ENCODE measurements at places on chromosomes 3 and 15. TPM values are rescaled to one million over a fixed set of nuclear protein-coding genes. Genes with fewer than 3 reads are reported as not detected.

DNA sequence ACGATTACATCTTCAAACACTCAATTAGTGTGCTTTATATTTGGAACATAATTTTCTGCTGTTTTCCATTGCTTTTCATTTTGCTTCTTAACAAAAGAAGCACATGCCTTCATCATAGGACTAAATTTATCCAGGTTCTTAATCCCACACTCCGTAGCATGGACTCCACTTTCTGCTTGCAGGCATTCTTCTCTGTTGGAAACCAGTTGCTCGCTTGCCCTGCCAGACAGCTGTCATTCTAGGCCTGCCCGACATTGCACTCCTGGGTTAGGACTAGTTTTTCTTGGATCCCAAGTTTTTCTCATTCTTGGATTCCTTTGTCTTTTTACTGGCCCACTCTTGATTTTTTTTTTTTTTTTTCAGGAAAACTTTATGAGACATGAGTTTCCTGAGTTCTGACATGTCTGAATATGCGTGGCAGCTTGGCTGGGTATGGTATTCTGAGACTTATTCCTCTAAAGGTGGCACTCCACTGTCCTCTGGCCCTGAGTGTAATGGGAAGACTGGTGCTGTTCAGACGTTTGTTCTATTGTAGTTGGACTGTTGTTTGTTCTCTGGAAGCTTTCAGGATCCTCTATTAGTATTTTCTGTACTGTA is 6.3 kb upstream of the ATP1B3 start:
- DNase-seq = no peak

DNA sequence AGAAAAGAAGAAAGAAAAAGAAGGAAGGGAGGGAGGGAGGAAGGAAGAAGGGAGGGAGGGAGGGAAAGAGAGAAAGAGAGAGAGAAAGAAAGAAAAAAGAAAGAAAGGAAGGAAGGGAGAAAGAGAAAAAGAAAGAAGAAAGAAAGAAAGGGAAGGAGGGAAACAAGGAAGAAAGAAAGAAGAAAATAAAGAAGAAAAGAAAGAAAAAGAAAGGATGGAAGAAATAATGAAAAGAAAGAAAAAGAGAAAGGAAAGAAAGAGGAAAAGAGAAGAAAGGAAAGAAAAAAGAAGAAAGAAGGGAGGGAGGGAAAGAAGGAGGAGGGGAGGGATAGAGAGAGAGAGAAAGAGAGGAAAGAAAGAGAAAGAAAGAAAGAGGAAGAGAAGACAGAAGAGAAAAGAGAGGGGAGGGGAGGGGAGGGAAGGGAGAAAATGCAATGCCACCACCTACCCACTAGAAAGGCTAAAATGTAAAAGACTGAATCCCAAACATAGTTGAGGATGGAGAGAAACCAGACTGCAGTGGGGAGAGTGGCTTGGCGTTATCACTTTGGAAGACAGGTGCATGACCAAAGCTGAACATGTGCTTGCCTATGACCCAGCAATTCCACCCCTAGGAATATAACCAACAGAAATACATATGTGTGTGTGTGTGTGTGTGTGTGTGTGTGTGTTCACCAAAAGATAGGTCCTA is 66.9 kb upstream of the KLF13 start:
- DNase-seq = no peak

DNA sequence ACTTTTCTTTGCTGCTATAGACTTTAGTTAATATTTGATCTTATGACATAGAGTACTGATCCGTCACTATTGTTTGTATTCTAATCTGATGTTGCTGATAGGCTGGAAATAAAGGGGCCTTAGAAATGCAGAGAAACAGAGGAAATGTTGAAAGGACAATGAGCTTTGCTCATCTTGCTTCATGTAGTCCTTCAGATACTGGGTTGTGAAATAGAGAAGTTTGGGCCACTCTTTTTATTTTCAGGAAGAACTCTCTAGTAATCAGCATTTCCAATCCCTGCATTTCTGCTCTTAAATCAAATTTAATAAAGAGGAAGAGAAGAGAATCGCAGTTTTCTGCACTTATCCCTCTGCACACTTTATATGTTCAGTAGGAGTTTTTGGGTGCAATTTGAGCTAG is 192.8 kb upstream of the THBS1 start:
- DNase-seq = no peak

- no peak for DNase-seq
Measured at GRCh38 chr3:120820748-120821147, 78.2 kb downstream of the GTF2E1 start.

DNA sequence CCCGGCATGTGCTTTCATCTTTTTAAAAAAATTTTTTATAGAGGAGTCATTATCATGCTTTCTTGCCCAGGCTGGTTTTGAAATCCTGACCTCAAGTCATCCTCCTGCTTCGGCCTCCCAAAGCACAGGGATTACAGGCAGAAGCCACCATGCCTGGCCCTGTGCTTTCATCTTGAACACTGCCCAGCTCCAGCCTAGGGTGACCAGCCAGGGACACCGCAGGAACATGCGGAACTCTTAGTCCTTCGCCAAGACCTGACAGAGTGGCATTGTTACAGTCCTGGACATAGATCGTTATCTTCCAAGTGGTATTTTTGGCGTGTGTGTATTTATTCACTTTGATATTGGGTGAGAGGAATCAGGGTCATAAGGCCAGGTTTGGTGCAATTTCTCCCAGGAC is 7.9 kb upstream of the FURIN start:
- DNase-seq = no peak

GRCh38 chr3:38543586-38543985 is 47.4 kb downstream of the EXOG start:
- DNase-seq = no peak

GRCh38 chr15:90043530-90044010 is 42.4 kb downstream of the ZNF710 start:
- no peak for DNase-seq

DNA sequence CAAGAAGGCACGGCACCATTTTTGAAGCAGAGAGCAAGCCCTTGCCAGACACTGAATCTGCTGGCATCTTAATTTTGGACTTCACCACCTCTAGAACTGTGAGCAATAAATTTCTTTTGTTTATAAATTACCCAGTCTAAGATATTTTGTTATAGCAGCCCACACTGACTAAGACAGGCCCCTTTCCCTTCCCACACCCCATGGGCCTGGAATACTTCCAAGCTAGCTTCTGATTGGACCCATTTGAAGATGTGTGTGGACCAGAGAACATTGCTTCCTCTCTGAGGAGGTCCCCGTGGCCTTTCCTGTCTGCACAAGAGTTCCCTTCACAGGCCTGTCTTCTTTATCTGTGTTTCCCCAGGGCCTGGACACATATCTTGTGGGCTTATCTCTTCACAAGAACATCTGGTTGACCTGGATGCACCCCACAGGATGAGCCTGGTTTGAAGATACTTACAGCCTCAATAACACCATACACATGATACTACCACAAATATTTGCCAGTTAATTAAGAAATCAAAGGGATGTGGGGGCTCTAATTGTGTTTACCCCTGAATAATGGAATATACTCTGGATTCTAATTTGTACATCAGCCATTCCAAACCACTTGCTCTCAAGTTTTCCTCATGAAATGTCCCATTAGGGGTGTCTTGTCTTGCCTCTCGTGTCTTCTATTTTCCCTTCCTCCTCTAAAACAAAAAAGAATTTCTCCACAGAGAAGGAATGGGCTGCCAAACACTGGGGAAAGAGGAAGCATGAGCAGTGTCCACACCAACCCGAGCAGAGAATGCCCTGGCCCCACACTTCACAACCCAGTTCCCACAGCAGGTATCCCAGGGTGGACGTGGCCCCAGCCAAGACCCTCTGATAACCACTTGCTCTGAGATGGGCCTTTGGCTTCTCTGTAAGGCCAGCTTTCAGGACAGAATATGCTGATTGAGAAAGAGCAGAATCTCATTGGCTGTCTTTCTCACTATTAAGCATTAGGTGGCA is 42.5 kb downstream of the GLB1 start:
- DNase-seq = no peak

- DNase-seq = no peak
Measured at GRCh38 chr3:72011485-72011884, 226.5 kb upstream of the PROK2 start.

DNA sequence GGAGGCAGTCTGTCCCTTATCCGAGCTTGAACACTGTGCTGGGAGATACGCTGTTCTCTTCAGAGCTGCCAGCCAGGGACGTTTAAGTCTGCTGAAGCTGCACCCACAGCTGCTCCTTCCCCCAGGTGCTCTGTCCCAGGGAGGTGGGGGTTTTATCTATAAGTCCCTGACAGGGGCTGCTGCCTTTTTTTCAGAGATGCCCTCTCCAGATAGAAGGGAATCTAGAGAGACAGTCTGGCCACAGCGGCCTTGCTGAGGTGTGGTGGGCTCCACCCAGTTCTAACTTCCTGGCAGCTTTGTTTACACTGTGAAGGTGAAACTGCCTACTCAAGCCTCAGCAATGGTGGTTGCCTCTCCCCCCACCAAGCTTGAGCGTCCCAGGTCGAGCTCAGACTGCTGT is 319.9 kb upstream of the GRM7 start:
- DNase-seq = no peak

DNA sequence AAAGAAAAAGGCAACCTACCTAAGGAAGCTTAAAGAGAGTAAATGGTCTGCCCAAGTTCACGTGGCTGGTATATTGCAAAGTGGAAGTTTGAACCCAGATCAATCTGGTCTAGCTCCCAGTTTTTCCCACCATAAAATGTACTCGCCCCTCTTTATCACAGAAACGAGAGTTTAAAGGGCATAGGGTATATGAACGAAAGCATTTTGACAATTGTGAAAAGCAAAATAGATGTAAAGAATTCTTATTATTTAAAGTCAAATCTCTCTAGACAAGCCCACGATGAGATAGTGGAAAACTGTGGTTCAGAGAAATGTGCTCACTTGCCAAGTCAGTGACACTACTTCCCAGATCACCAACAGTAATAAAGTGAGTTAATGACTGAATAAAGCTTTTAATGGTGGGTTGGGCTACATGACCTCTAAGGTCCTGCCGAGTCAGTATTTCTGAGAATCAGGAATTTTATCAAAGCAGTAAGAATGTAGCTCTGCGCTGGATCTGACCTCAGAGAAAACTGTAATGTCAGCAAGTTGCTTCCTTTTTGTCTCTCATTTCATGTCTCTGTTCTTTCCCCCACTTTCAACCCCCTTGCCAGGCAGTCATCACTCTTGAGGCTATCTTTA is 23.3 kb upstream of the NEO1 start:
- DNase-seq = no peak

GRCh38 chr3:118966700-118967099 is 67.9 kb downstream of the IGSF11 start:
- no peak for DNase-seq

DNA sequence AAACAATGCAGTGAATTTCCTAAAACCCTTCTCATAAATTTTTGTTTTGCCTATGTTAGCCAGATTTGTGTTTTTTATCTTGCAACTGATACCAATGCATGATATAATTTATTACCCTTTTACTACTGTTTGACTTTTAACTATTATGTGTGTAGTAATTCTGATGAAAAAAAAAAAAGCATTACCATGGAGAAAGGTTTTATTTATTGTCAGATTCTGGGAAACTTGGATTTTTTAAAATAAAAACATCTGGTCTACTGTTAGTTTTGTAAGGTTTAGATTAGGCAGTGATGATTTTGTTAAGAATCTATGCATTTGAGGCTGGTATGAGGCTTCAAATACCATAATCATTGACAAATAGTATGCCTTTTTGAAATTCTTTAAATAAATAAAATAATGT is 470.4 kb upstream of the ROBO1 start:
- DNase-seq = no peak

DNA sequence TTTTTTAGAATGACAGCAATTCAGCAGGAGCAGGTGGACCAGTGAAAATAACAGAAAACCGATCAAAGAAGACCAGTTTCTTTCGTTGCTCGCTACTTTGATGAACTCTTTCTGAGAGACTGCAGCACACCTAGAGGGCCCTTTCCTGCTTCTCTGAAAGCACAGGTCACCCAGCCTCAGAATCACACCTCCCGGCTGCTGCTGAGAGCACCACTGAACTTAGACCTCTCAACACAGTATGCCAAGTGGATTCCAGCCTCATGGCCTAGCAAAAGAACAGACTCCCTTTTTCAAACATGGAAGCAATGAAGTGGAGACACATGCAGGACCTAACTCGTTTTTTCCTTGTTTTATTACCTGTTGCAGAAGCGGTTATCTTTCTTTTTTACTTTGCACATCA is 13.9 kb upstream of the APH1B start:
- no peak for DNase-seq

DNA sequence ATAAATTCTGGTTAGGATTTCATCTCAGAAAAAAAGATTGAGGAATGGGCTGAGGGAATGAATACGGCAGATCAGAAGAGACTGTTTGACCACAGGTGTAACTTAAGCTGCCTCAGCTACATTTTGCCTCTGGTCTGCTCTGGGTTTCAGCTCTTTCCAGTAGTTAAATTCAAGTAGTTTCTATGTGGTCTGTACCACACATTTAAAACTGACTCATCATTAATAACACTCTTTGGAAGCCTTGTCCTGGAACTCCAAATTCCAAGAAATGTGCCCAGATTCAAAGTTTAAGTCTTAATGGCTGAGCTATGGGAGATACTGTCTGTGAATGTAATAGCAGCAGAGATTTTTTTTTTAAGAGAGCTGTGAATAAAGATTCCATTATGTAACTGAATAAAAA is 133.1 kb upstream of the IGSF10 start:
- DNase-seq = no peak

DNA sequence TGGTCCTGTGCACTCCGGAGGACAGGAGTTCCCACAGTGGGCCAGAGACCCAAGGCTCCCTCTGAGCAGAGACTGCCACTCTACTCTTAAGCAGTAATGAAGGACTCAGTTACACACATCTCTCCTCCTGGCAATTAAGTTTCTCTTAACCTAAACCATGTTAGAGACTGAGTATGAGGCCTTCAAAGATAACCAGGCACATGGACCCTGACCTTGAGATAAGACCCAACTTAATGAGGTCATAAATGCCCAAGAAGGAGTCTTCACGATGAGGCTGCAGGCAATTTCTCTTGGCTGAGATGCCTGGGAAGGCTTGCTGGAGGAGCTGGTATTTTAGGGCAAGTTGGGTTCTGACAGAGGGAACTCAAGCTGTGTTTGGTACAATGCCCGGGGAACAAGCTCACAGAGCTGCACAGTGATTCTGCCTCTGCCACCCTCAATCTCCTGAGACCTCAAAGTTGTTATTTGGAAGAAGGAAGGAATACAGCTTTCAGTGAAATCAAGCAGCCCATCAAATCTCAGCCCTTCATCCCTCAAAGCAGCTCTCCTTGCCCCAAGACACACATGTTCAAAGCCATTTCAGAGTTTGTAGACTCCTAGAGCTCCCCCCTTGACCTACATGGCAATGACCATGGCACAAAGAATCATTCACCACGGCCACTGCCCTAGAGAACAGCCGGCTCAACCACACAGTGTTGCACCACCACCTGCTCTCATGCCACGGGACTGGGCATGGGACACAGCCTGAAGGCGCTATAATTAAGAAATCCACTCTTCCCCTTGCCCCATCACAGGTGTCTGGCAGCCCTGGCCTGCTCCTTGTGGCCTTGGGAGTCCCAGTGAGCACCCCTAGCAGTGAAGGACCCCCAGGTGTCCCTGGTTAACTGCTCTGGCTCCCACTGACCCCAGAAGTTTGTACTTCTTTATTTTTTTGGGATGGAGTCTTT is 7.1 kb downstream of the RMDN3 start:
- DNase-seq = no peak

Gene TMEM212
- total RNA-seq = not detected

Gene CLSTN2
- 11.8 TPM for total RNA-seq

Gene ROPN1B
- total RNA-seq = 2.0 TPM

Gene XYLB
- total RNA-seq = 4.1 TPM

Gene CFAP91
- 7.7 TPM for total RNA-seq

Gene ARPP21
- 459 TPM for total RNA-seq

Gene CD80
- total RNA-seq = not detected

Gene CCK
- total RNA-seq = 54.6 TPM

Gene GPR176
- 31.4 TPM for total RNA-seq

Gene PRICKLE2
- 84.0 TPM for total RNA-seq

All from frontal cortex (tissue), 4 donors.